ENCODE measurements at places on chromosomes 16 and 17.

DNA sequence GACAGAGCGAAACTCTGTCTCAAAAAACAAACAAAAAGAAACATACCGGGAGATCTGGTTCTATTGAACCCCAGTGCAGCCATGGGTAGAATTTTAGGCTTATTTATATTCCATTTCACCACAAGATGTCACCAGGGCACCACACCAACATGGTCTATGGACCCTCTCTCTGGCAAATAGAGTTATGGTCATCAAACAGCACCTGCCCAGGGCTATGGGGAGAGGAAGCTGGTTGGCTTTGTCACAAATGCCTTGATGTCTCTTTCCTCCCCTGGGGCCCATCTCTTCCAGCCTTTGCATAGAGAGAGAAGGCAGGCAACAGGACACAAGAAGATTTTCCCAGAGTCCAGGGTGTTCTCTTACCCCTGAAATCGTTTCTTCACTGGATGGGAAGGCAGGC lies 128.4 kb downstream of the WWOX start:
- no peak for DNase-seq

- DNase-seq: peak; percentile 63
These were observed 185.3 kb upstream of the CACNG3 start for GRCh38 chr16:24070851-24071250.

GRCh38 chr16:28038409-28038808 lies 25.1 kb downstream of the GSG1L start:
- no peak for DNase-seq

GRCh38 chr16:72963533-72964315 lies 84.2 kb downstream of the ZFHX3 start:
- DNase-seq: no peak

GRCh38 chr17:78679495-78680395 lies 102.3 kb downstream of the CYTH1 start:
- no peak for DNase-seq

- DNase-seq: no peak
These were observed 11.0 kb downstream of the CENPX start for GRCh38 chr17:82011617-82012187.

GRCh38 chr17:6098050-6098822 lies 28.1 kb downstream of the WSCD1 start:
- no peak for DNase-seq

DNA sequence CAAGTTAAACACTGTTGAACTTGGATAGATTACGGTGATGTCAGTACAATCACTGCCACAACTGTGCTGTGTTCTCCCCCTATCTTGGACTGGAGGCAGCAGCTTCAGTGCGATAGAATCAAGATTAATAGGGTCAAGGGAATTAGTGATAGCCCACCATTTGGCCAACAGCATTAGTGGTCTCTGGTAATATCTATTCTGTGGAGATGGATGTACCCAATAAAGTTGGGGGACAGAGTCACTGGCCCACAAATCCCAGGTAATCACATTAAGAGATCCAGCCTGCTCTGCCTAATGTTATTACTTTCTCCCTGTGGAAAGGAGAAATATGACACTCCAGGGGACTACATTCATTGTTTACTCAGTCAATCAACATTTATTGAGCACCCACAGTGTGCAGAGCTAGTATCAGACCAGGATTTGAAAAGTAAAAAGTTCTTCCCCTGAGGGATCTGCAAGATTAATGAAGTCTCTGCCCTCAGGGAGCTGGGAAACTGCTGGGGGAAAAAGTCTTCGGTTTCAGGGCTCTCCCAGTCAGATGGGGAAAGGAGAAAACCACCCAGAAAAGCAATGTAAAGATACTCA lies 23.6 kb upstream of the ATP5MC1 start:
- DNase-seq: no peak

DNA sequence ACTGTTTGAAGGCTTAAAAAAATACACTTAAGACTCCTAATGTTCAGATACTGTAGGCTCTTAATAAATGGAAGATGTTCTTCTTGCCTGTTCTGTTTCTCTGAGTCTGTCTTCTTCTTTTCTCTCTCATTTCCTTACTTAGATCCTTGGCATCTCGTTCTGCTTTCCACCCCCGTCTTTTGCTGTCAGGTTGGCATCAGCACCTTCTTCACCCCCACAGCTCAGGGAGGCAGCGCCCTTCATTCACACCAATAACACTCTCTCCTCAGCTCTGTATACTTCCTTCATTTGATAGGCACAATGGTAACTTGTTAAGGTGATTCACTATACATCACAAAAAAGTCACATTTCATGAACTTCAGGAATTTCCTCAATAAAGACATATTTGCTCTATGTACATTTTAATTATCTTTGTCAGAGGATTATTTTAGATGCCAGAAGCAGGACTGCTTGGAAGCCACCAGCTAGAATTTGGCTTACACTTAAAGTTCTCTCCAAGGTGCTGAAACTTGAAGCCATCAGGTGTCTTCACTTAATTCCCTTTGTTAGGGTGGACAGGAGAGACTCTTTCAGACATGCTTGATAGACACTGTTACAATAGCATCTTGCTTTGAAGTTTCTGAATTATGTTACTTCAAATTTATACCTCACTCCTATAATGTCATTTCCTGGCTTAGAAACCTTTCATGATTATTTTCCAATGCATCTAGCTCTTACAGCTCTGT lies 670.1 kb upstream of the C16orf82 start:
- no peak for DNase-seq

DNA sequence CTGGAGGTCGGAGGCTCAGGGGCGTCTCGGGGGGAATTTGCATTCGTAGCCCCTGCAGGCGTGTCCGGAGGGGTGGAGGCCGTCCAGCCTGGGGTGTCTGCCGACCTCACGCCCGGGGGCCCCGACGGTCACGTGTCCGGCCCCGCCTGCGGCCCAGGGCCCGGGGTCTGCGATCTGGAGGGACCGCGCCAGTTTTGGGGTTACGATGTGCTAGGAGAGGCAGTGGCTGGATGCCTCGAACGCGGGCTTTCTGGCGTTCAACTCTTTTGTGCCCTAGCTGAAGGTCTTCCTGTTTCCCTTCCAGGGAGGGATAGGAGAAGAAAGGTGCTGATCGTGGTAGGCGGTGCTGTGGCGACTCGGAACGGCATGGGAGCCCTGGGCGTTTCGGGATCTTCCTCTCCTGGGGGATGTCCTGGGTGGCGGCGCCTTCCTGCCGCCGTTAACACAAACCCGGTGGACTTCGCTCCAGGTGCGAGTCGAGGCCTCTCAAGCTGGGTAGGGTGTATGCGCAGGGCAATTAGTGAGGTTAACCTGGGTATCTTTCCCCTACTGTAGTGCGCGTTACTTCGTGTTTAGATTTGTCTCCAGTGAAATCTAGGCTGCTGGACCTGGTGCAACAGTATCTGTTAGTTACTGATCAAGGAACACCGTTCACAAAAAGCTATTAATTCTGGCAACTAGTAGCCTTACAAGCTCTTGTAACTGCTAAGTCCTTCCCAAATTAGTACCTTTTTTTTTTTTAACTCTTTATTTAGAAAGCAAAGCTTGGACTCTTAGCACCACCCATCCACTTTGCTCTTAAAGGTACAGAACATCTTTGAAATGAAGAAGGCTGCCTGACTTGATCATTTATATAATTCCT lies 1.3 kb downstream of the AKAP1 start:
- DNase-seq: no peak

GRCh38 chr17:80964544-80964856 lies 27.1 kb upstream of the CHMP6 start:
- DNase-seq: no peak

DNA sequence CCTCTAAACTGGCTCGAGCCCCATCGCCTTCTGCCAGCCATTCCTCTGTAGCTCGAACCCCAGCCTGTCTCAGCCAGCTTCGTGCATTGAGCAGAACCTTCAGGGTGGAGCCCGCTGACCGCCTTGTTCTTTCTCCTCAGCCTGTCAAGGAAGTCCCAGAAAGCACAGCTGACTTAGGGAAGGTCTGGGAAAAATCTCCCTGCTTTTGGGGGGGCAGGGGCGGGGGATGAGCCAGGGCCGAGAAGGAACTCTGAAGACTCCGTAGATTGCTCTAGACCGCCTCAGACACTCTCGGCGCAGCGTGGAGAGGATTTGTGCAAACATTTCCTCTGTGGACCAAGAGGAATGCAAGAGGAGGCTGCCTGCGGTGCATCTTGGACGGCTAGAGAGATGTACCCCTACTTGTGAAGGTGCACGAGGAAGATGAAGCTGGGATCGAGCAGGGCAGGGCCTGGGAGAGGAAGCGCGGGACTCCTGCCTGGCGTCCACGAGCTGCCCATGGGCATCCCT lies at the start of gene GLP2R:
GLP2R (plus strand) TSS at position 284 of the 510 bp plus-strand sequence; CDS start at position 424, 140 bp downstream.
- no peak for DNase-seq

GRCh38 chr17:80263253-80264204 lies 2.9 kb downstream of the RNF213 start:
- peak; percentile 78 for DNase-seq

- DNase-seq: no peak
These were observed 185.1 kb downstream of the KIF2B start for GRCh38 chr17:54007855-54008254.

GRCh38 chr16:73058221-73058615 lies 10.3 kb upstream of the ZFHX3 start:
- peak; percentile 54 for DNase-seq

DNA sequence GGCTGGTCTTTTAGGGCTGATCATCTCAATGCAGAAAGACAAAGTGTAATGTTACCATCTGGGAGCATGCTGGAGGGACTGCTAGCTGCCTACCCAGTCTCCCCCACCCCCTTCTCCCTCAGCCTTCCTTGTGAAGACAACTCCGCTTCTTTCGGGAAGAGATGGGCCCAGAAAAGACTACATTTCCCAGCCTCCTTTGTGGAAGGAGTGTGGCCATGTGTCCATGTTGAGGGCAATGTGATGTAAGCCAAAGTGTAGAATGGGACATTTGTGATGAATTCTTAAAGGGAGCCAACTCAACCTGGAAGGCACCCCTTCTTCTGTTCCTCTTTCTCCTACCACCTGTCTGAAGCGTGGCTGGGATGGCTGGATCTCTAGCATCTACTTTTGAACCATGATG lies 16.3 kb downstream of the ABCC12 start:
- DNase-seq: no peak

DNA sequence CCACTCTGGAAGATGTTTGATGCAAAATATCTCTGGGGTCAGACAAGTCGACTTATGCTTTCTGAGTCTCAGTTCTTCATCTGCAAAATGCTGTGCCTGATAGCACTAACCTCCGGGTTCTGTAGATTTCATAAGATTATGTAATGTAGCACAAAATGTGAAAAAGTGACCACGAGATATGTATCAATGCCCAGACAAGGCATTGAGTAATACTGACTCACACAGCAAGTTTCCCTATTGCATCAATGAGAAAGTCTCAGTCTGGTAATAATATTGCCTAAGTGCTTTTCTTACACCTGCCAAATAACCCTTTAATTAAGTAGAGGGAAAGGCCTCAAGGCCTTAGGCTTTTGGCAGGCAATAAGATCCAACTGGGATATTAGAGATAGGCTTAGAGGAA lies 41.4 kb upstream of the MMP2 start:
- DNase-seq: peak; percentile 14

DNA sequence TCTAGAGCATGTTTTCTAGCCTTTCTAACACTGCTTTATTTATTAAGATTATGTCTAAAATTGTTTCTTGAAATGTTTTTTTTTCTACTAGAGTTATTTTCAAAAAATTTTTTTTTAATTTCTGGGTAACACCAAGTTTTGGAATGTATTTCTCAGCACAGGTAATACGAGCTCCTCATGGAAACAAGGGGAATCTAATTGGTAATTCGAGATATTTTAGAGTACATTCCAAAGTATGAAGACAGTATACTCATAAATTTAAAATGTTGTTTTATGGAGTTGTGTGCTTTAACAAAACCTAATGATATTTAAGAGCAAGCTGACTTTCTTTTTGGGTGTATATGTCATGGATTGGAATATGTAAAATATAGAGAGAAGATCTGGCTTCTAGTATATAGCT lies 42.4 kb downstream of the OMG start:
- DNase-seq: no peak

GRCh38 chr17:17062866-17063265 lies 20.6 kb downstream of the MPRIP start:
- no peak for DNase-seq

DNA sequence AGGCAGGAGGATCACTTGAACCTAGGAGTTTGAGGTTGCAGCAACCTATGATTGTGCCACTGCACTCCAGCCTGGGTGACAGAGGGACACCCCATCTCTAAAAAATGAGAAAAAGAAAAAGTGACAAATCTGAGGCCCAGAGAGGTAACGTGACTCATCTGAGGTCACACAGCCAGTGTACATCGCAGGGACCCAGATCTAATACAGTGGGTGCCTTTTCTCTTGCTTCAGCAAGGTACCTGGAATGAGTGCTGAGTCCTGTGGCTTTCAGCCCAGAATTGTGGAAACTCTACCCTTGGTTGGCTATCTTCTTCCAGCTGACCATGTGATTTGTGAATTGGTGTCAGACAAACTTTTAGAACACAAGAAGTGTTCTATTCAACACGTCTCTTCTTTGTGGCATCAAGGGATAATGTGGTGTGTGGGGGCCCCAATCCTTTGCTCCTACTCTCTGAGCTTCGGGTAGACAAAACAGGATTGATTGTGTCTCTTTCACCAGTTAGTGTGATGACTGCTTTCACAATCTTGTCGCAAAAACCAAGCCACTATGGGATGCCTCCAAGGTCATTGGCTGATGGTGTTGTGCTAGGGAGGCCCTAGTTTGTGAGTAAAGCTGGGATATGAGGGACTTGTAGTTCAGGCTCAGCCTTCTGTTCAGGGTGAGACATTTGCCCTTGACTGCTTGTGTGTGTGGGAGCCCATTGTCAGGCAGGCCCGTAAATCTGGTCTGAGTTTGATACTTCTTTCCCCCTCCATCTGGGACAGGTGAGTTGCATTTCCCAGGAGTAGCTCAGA lies 71.0 kb downstream of the MSI2 start:
- DNase-seq: no peak

GRCh38 chr17:73101031-73101430 lies 8.5 kb upstream of the SLC39A11 start:
- DNase-seq: no peak

- DNase-seq: no peak
These were observed 34.9 kb downstream of the SMARCE1 start for GRCh38 chr17:40612599-40613244.

GRCh38 chr17:5553479-5553878 lies 30.8 kb downstream of the NLRP1 start:
- DNase-seq: no peak

GRCh38 chr17:28940675-28941074 lies 10.6 kb downstream of the PHF12 start:
- no peak for DNase-seq

- peak; percentile 21 for DNase-seq
These were observed 5.5 kb downstream of the TMEM204 start for GRCh38 chr16:1538804-1539520.

All from Daoy (cell line).